AG08395 (cell line): ENCODE measurements at places on chromosomes 3 and 15.
A peak's percentile ranks its signal among the peaks of the same experiment; 100 is the strongest.

DNA sequence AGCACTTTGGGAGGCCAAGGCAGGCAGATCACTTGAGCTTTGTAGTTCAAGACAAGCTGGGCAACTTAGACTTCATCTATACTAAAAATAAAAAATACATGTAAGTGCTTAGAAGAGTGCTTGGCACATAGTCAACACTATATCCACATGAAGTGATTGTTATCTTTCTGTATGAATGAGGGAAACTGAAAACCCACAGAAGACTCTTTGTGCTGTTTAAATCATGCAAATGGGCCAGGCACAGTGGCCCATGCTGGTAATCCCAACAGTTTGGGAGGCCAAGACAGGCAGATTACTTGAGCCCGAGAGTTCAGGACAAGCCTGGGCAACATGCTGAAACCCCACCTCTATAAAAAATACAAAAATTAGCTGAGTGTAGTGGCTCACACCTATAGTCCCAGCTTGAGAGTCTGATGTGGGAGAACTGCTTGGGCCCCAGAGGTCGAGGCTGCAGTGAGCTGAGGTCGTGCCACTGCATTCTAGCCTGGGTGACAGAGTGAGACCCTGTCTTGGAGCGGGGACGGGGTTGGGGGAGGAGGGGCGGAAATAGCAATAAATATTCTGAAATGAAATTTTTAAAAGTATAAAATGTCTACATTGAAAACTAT is 129.7 kb downstream of the NR2E3 start:
- no peak for DNase-seq

DNA sequence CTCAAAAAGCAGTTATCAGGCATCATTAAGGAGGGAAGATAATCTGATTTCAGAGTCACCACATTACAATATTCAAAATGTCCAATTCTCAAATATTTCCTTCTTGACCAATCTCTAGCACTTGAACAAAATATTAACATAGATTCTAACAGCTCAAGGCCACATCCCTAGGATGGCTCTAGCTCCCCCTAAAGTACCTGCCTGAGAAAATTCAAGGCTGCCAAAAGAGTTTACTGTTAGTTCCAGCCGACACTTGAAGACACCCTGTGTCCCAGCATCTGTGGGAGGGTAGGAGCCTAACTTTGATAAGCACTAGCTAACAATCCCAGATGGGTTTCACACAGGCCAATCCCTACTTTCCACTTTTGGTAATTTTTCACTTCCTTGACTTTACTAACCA is 10.4 kb downstream of the NSMCE3 start:
- no peak for DNase-seq

- DNase-seq, result no peak
These were observed 42.0 kb downstream of the STARD5 start for GRCh38 chr15:81281766-81282605.

GRCh38 chr3:48863122-48863521 is 15.4 kb upstream of the PRKAR2A start:
- no peak for DNase-seq

DNA sequence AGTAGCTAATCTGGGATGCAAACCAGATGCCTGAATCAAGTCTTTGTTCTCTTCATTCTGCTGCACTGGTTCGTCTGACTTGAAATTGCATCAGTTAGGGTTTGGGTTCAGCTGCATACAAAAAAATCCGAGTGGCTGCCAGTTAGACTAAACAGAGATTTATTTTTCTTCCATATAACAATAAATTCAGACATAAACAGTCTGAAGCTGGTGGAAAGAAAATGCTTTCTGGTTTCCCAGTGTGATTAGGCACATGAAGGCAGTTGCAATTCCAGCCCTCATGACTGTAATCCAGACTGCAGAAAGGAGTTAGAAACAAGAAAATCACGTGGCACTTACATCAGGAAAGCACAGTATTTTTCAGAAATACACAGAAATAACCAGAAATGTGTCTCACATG is 930.7 kb downstream of the MCTP2 start:
- no peak for DNase-seq

GRCh38 chr3:46860810-46861604 is 2.2 kb downstream of the MYL3 start:
- no peak for DNase-seq

- DNase-seq, result no peak
These were observed 98.9 kb upstream of the SLC6A6 start for GRCh38 chr3:14303336-14304100.

DNA sequence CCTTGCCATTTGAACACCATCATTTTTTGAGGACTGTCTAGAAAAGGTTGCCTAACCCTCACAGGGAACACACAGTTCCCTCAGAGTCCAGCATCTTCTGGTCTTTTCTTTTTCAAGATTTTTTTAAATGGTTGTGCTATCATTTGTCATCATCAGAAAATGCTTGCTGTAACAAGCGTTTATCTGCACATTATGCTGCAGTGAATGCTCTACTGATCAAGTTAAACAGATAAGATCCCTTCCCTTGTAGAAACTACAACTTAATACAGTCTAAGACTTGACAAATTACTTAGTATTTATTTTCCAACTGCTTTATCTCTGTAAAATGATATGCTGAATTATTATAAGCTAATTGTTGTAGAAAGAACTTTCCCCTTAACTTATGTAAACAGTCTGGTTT is 11.9 kb upstream of the ALPK3 start:
- no peak for DNase-seq

- peak; percentile 88 for DNase-seq
These were observed 107.8 kb downstream of the ZIC4 start for GRCh38 chr3:147298511-147298982.
